NCI-H1417 treated with DMSO at 0.1 percent for 48 hours (cell line): ENCODE measurements at places on chromosomes 1 and 21.

DNA sequence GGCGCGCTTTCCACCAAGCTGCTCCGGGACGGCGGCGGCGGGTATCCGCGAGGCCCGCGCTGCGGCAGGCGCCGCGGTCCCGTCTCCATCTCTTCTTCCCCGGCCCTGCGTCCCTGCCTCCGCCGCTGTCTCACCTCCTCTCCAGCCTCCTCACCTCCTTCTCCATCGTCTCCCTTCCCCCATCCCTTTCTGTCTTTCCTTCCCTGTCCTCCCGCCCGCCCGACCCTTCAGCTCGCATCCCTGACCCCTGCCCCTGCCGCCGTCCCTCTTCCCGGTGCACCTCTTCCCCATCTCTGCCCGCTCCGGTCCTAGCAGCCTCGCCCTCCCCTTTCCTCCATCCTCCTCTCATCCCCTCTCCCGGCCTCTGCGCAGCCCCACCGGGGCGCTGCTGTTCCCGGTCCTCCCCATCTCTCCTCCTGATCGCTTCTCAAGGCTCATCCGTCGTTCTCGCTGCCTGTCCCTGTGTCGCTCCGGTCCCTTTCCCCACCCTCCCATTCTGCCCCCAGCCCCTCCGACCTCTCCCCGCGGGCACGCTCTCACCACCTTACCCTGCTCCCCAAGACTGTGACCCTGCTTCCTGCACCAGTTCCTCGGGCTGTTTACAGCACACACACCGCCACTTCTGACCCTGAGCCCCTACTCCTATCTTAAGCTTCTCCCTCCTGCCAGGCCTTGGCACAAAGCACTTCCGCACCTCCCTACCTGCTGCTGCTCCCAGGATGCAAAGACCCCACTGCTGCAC, 760 bp upstream of the NPHP4 start:
- DNase-seq: no peak

DNA sequence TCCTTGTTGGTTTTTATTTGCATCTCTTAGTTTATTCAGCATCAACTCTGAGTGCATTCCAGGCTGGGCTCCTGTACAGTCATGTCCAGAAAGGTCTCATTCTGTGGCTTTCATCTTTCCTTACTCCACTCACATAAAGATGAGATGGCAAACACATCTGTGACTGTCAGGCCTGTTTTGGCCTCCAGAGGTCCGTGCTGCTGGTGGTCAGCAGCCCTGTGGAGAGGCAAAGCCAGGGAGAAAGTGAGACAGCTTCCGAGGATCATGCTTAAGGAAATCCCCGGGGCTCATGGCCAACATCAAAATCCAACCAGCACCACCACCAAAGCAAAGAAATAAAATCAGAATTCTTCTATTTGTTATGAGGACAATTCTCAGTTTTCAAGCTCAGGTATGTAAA, 96.1 kb upstream of the HIVEP3 start:
- no peak for DNase-seq

DNA sequence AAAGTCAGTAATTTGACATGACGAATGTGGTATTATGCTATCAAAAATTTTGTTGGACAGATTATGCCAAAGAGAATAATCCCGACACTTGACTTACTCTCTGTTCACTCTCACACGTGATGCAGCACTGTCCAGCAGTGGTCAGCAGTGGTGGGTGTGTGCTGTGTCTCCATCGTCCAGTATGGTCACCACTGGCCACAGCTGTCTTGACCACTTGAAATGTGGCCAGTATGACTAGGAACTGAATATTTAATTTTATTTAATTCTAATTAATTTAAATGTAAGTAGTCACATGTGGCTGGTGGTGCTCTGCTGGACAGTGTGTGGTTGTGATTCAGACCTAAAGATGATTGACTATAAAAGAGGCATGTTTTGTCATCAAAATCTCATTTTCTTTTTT, 24.0 kb downstream of the URB2 start:
- no peak for DNase-seq

DNA sequence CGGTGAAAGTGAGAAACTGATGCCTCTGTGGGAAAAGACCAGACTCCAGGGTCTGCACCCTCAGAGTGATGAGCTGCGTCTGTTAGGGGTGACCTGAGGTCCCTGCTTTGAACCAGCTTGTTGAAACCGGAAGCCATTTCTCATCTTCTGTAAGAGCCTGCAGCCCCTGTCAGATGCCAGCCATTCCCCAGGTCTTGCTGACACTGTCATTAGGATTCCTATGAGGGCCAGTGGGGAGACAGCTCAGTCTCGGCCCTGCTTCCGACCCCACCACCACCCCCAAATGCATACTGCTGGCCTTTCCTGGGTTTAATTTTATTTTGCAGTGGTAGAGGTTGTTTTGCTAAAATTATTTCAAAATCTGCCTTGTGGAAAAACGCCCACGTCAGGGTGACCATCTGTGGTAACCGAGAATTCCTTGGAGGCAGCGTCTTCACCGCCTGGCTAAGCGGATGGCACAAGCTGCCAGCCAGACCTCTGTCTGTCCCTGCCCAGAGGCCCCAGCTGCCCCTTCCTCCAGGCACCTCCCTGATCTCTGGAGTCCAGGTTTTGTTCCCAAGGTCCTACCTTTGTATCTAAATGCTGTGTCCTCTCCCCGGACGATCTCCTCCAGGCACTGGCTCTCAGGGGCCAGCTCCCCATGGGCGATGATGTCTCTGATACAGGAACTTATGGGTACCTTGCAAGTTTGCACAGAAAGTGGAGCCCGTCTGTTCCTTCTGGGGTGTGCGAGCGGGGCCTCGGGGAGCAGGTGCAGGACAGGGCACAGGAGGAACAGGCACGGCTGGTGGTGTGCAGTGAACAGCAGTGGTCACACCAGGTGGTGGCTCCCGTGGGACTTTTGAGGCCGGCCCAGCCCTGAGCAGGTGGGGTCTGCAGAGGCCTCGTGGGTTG, 49.9 kb downstream of the PRKCZ start:
- DNase-seq: no peak

GRCh38 chr1:93874025-93874651, 4.9 kb downstream of the DNTTIP2 start:
- DNase-seq: no peak

DNA sequence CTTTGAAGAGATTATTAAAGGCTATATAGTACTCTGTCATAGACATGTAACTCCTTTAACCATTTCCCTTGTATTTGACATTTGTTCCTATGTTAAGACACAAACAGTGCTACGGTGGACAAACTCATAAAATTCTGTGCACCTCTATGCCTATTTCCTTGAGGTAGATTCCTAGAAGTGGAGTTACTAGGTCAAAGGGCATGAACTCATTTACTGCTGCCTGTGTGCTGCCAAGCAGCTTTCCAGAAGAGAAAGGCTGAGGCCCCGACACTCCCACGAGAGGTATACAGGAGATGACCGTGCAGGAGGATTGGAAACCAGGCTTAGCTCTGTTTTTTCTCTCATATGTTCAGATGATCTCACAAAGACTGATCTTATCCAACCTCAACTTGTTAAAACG, 34.4 kb upstream of the TENT5C start:
- no peak for DNase-seq

- no peak for DNase-seq
These were observed 21.9 kb upstream of the ID3 start for GRCh38 chr1:23581219-23581618.

- DNase-seq: no peak
These were observed 1280.3 kb upstream of the B3GALT2 start for GRCh38 chr1:194466706-194467105.

- no peak for DNase-seq
These were observed 3.6 kb downstream of the FAM20B start for GRCh38 chr1:179029321-179029759.

DNA sequence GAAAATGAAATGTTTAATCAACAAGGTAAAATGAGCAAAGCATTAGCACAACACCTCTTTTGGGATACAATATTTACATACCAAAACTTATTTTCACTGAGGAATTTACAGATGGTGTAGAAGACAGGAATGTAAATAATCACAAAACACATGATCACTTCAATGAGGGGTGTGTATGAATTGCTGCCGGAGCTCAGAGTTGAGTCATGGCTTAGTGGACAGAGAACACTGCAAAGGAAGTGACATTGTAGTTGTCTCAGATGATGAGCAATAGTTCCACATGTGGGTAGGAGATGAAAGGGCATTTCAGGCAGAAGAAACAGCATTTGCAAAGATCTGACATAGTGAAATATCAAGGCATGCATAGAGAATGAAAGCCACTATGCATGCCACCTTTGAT, 5.6 kb upstream of the KPRP start:
- no peak for DNase-seq

GRCh38 chr1:205236951-205237475, 9.3 kb downstream of the TMCC2 start:
- no peak for DNase-seq

GRCh38 chr1:161091796-161092507, 2.6 kb upstream of the NECTIN4 start:
- no peak for DNase-seq

DNA sequence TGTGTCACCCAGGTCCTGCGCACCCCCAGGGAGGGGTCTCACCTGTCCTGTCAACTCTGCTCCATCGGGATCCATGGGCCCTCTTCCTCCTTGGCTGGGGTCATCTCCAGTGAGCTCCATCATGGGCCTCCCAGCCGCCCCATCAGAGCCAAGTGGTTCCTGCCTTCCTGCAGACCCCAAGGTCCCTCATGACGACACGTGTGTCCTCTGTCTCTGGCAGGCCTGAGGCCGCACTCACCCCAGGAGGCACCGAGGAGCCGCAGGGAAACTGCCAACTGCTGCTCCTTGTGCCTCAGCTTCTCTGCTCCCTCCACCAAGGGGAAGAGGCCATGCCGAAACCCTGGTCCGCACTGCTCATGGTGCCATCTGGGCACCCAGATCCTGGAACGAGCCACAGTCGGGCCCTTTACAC, 46.8 kb downstream of the COL18A1 start:
- DNase-seq: no peak

GRCh38 chr1:217274927-217275654, 355.8 kb downstream of the GPATCH2 start:
- no peak for DNase-seq

DNA sequence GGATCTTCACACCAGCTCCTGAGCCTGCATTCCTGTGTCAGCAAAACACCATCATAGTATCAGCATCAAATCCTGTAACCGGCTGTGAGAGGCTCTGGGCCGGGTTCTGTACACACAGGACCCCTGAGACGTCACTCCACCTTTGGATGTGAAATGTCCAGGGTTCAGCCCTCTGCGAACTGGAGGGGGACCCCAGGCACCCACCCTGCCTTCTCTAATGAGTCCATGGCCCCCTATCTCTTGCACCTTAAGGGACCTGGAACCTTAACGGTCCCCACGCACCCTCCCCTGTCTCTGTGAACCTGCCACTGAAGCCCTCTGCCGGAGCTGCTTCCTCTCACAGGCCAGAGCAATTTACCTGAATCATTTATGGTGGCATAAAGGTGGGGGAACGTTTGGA, 257.8 kb downstream of the NPHP4 start:
- DNase-seq: no peak

DNA sequence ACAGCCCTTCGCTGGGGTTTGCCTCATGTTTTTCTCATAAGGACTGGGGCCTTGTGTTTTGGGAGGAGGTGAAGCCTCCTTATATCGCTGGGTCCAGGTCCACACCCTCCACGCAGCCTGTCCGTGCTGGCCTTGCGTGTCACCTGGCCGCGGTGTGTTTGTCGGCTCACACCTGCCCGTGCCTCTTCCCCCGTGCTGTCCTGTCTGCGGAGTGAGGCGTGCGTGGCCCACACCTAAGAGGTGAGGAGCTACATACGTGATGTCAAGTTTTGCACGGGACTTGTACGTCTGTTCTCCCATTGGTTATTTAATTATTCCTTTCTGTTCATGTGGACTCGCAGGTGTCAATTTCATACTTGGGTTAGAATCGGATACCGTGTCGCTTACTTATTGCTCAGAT, 30.7 kb downstream of the PRKCZ start:
- DNase-seq: no peak

DNA sequence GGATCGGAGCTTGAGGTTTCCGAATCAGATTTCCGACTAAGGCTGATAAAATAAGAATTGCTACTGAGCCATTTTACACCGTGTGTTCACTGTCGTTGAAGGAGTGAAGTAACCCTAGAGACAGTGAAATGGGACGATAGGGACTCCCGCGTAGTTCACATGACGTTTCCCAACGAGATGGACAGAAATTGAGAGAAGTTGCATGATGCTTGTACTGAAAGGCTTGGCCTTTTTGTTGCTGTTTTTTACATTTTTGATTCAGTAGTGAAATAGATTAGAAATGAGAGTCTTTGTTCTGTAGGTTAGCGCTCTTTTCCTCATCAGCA, 1.2 kb downstream of the KHDRBS1 start:
- DNase-seq: no peak

- DNase-seq: no peak
These were observed 26.6 kb downstream of the NPHP4 start for GRCh38 chr1:5965586-5966131.

GRCh38 chr1:231839999-231840398, 213.4 kb downstream of the DISC1 start:
- DNase-seq: no peak

DNA sequence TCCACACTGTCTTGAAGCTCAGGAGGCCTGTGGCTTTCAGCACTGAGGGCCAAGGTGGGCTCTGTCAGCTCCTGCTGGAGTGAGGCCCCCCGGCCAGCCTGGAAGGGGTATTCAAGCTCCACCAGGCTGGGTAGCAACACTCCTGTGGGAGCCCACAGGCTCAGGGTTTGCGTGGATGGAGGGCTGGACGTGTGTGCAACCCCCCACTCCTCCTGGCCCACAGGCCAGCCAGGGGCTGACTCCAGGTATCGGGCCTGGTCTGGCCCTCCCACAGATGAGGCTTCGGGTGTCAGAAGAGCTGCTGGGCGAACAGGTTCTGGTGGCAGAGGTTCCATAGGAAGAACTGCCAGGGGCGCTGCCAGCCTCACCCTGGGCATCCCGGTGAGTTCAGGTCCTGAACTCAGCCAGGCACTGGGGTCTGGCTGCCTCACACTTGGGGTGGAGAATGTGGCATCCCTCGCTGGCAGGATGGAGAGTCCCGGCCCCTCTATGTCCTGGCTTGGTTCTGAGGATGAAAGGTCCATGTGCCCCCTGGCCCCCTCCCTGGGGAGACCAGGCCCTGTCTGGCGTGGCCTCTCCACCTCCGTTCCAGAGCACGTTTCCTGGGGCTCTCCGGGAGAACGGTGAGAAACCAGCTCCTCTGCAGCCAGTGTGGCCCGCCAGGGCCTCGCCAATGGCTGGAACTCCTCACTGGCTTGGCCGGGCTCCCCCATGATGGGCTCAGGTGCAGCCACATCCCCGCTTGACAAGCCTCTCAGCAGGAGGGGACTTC, 64.6 kb upstream of the TARDBP start:
- no peak for DNase-seq

DNA sequence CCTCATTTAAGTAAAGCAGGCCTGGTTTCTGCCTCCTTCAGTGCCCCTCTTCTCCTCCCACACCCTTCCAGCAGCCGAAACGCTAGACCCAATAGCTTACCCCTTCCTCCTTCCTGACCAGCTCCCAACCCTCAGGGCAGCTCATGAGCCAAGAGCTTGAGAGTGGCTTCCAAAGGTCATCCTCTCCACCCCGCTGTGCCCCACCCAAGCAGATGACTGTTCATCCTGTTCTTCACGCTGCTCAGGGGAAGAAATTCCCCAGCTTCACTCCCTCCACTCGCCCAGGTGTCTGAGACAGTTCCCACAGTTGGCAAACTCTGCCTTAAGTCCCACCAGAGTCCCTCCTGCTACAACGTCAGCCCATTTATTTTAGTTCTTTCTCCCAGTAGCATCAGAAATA, 23.4 kb downstream of the ARHGEF19 start:
- no peak for DNase-seq
